Esophagus squamous epithelium (tissue), 5 donors: ENCODE measurements at places on chromosomes 4 and X. TPM values are rescaled to one million over a fixed set of nuclear protein-coding genes. Genes with fewer than 3 reads are reported as not detected.

DNA sequence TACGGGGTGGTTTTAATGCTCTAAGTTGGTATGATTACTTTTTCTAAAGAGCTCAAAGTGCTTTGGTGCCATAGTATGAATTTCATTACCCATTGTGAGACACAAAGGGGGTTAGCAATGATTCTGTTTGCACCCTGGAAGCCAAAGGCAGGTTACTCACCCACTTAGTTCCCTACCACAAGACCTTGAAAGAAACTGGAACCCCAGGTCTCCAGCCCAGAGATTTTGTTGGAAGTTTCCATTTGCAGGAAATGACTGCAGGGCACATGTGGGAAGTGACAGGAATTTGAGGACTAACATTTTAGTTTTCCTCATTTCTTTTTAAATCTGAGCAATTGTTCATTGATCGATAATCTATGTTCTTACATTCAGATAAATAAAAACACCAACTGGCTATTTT lies 1.8 kb upstream of the HS3ST1 start:
- DNase-seq = no peak

DNA sequence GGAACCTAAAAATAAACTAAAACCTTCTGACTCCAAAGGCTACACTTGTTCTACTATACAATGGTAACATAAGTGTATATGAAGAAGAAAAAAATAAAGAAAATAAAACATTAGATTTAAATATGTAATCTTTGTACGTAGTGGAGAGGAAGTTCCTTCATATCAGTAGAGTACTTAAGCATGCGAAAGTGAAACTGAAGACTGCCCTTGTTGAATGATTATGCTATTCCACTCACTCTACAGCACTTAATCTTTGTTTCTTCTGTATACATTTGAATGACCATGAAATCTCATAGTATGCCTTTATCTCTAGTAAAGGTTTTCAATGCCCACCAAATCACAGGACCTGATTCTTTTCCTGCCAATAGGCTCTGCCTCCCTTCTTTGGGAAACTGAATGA lies 78.9 kb downstream of the NDST3 start:
- DNase-seq = no peak

DNA sequence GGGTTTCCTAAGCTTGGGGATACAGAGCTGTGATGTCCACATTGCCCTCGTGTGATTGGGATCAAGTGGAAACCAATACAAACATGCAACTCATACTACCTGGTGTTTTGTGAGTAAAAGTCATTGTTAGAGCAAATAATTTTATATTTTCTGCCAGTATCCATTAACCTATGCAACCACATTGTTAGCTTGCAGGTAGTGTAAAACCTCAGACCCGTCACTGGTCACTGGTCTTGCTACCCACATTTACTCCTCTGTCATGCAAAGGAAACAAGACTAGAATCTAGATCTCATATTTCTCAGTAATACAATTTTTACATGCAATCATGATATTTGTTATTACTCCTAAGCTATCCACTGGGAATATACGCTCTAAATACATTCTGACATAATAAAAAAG lies 324.3 kb upstream of the NDST4 start:
- no peak for DNase-seq

GRCh38 chrX:104193485-104193884 lies 27.2 kb downstream of the FAM199X start:
- DNase-seq = no peak

- no peak for DNase-seq
Observed at GRCh38 chrX:63503541-63503940, 152.4 kb upstream of the SPIN4 start.

GRCh38 chr4:154183264-154183663 lies 308.3 kb downstream of the DCHS2 start:
- no peak for DNase-seq

GRCh38 chr4:152158225-152158624 lies 377.7 kb downstream of the FBXW7 start:
- DNase-seq = no peak

GRCh38 chr4:16550531-16550930 lies 324.3 kb upstream of the TAPT1 start:
- DNase-seq = no peak

- DNase-seq = no peak
Observed at GRCh38 chr4:68021185-68021584, 57.9 kb upstream of the TMPRSS11A start.

GRCh38 chr4:26267087-26267486 lies 53.7 kb upstream of the RBPJ start:
- no peak for DNase-seq

DNA sequence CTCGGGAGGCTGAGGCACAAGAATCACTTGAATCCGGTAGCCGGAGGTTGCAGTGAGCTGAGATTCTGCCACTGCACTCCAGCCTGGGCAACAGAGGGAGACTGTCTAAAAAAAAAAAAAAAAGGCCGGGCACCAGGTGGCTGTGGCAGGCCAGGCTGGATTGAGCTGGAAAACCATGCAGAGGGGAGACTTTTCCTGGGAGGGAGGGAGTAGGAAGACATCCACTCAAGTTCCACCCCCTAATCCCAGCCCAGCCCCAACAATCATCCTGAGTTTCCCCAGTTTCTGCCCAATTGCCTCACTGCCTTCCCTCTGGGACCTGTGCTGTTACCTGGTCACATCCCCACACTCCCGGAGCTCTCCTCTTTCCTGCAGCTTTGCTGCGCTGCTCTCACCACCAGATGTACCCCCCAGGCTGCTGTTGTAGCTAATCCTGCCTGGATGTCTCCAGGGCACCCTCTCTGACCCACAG lies 9.0 kb upstream of the TSPYL2 start:
- no peak for DNase-seq

DNA sequence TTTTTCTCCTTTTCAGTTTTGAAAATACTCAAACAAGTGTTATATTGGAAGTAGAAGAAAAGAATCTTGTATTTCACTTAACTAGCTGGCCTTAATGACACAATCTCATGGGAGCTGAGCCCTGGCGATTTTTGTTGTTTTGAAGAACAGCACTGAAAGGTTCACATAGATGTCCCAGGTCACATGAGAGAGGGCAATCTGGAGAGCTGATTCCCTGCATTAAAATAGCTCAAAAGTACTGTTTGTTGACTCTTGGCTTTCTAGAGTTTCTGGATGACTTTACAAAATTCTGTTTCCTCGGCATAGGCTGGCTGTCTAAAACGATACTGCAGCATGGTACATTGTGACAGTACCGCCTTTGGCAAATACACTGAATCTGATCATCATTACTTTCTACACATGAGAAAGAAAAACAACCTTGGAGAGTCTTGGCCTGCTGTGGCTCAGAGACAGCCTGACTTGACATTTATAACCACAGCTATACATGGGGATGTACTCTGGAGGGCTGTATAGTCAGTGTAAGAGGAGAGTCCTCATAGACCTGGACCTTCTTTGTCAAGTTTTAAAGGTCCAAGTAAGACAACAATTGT lies 119.8 kb upstream of the PDLIM3 start:
- DNase-seq = no peak

GRCh38 chr4:140426610-140427105 lies 790 bp downstream of the CLGN start:
- DNase-seq = no peak

GRCh38 chr4:102730968-102731533 lies 29.7 kb downstream of the MANBA start:
- DNase-seq = no peak

DNA sequence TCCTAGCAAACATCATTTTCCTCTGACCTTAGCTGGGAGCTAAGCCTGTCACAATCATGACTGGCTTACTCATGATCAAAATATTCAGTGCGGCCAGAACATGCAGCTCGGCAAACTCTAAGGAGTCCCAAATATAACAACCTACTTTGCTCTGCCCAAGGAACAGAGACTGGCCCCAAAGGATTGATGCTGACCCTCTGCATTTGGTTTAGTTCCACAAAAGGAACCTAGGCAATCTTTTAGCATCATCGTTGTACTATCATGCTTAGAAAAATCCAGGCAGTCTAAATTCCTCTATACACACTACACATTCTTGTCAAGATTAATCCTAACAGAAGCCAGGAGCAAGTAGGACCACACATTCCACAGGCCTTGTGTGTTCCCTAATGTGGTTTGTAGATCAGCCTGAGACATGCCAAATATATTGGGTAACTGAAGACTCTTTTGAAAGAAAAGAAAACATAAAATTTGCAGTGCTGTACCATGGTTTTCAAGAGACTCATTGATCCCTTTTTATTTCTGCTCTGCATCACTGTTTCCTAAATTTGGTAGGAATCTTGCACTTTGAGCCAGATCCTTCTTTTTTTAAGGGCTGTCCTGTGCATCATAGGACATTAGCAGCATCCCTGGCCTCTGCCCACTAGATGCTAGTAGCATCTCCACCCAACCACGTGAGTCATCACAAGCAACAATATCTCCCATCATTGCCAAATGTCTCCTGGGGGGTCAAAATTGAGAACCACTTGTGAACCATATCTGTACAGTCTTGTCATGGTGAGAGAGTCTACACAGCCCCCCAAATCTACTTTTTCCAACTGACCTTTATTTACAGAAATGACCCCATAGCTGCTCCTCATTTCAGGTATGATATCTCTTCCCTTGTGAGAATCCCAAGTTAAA lies 17.6 kb upstream of the CC2D2A start:
- DNase-seq = no peak

DNA sequence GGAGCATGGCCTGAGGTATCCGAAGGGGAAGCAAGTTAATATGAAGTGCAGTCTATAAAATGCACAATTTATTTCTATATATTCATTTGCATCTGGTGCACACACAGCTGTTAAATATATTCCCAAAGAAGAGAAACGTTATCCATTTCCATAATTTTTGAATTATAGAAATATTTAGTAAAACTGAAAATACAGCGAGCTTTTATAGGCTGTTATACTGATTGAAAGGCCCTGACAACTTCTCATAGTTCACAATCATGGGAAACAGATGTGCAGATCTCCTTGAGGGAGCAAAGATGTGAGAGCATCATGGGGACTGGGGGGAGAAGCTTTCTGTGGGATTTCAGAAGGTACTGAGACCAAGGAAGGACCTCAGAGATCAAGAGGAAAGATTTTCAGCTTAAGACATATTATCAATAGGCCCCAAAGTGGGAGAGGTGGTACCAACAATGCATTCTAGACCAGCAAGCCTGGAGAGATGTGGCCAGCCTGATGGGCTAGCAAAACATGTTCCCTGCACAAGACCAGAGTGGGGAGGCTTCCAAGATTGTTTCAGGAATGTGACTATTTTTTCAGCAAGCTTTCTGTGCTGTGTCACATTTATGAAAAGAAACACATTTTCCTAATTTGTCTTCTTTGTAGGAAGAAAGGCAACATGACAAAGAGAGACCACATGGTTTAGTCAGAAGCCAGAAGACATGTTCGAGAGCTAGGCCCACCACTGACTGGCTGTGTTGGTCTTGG lies 256.0 kb upstream of the SFRP2 start:
- DNase-seq = no peak

- DNase-seq = no peak
Observed at GRCh38 chrX:13102636-13103035, 58.2 kb upstream of the FAM9C start.

- no peak for DNase-seq
Observed at GRCh38 chr4:1371176-1372165, 24.5 kb downstream of the UVSSA start.

DNA sequence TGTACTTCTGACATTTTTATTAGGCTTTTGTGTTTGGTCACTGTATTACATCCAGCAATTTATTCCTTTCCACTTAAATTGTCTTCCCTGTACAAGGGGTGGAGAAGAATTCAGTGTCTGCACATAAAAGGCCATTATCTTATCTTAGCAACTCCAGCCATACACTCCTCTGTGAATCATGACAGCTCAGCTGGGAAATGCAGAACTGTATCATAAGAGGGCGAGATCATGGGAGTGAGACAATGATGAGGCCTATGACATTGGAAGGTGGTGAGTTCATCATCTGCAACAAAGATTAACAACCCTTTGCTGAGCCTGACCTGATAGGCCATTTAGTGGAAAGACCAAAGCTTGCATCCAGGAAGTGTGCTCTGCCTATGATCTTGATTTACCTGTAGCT lies 33.3 kb downstream of the SLIT2 start:
- DNase-seq = no peak

- DNase-seq = no peak
Observed at GRCh38 chr4:122806981-122807679, 19.5 kb upstream of the FGF2 start.

DNA sequence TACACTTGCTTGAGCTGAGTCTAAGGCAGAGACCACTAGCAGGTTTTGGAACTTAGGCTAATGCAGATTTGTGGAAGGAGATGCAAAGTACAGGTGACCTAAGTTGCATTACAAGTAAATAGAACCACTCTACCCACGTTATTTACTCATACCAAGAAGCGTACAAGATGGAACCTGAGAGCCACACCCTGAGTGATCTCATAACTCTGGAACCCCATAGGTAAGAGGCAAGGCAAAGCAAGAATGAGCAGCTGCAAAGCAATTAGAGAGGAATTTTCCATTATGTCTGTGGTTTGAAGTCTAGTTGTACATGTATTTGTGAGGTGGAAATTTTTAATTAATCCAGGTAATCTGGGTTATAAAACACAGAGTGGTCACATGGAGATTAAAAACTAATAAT lies 55.4 kb downstream of the CC2D2A start:
- DNase-seq = no peak

GRCh38 chr4:169664615-169665014 lies 44.2 kb downstream of the CLCN3 start:
- DNase-seq = no peak

GRCh38 chr4:135238940-135239339 lies 1037.4 kb upstream of the PABPC4L start:
- DNase-seq = no peak

GRCh38 chr4:100302061-100303026 lies 112.1 kb upstream of the DDIT4L start:
- DNase-seq = no peak

SLC16A2 gene
- total RNA-seq = 2.7 TPM

SYP gene
- total RNA-seq = 0.38 TPM

RBM46 gene
- not detected for total RNA-seq

TCP11X2 gene
- total RNA-seq = not detected

FAM47A gene
- total RNA-seq = not detected

C1QTNF7 gene
- total RNA-seq = 0.11 TPM

ABLIM2 gene
- total RNA-seq = 26.7 TPM

MMRN1 gene
- 58.0 TPM for total RNA-seq

KCTD8 gene
- 0.85 TPM for total RNA-seq

RBPJ gene
- total RNA-seq = 65.6 TPM

AADAT gene
- total RNA-seq = 1.1 TPM

GLOD5 gene
- not detected for total RNA-seq

CSAG1 gene
- not detected for total RNA-seq

TMSB15B gene
- total RNA-seq = 0.15 TPM
